T-helper 2 cell treated with Interferon-gamma antibody and Interleukin-4, amounts not matched to agents 5 μg/mL and 100 μg/mL, for 36 hours (primary cell): ENCODE measurements at places on chromosomes 2 and 18.
A peak's percentile ranks its signal among the peaks of the same experiment; 100 is the strongest.

GRCh38 chr2:181258720-181259119, 198.5 kb upstream of the ITGA4 start:
- no peak for DNase-seq

GRCh38 chr2:28274911-28275685, 117.6 kb upstream of the FOSL2 start:
- DNase-seq = no peak

DNA sequence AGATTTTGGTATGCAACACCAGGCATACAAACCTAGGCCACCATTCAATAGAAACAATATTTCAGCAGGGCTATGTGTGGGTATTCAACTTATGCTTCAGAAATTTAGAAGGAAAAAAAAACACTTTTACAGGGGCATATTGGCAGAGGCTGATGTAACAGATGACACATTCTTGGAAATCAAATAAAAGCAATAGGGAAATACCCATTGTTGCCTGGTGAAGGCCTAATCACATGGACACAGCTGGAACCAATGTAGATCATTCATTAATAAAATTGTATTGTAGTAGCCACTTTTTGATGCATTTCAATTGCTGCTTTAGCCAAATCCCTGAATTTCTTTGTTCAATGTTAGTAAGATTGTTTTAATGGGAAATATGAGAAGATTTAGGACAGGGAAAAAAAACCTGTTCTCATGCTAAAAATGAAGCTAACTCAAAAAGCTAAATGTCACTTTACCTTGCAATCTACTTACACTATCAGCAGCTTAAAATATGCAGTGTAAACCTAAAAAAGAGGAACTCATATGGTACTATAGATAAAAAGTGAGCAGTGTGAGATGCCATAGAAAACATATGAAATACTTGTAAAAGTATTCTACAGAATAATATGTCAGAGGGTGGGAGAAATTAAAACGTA, 289.4 kb downstream of the ZEB2 start:
- no peak for DNase-seq

DNA sequence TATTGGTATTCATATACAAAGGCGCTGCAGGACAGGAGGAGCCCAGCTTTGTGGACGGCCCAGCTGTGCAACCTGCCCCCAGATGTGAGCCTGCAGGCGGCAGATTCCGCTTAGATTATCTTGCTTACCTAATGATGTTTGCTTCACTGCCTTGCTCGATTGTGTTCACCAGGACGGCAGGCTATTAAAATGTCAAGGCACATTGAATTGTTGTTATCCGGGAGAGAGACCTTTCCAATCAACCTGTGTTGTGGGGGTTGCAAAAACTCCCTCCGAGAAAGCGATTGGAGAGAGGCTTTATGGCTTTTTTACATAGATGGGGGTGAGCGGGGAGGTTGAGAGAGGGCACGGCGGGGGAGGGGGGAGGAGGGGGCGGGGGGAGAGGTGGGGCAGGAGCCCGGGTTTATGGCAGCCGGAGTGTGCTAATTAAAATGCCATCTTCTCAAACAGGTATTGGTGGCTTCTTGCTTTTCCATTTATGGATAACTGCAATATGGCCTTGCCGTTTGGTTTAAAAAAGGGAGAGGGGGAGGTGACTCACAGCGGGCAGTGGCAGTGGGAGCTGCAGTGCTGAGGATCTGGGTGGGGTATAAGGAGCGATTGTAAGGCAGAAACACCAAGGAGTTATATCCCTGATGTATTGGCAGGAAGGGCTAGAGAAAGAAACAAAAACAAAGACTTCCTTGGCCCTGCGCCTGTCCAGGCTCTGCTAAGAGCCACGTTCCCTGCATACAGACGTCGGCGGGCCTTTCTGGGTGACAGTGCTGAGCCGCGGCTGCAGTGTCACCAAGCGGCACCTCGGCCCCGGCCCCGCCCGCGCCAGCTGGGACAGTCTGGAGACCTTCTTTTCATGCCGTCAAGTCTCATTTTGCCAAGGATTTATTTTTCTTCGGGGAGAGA, 97.2 kb downstream of the INSIG2 start:
- DNase-seq = peak; percentile 58

DNA sequence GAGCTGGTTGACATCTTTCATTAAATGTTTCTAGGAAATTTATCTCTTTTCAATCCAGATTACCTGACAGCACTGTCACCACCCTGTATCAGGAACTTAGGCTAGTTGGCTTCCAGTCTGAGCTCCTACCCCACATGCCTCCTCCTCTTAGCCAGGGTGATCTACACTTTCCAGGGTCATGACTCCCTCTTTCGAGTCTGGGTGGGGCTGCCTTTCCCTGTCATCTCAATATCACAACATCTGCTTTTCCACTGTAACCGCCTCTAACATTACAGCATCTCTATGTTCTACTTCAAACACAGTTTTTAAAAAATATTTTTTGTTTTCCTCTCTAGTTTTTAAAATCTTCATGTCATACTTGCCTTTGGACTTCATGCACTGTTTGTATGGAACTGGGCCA, 129.2 kb downstream of the RBMS1 start:
- DNase-seq = no peak

- DNase-seq = no peak
Observed at GRCh38 chr2:219871351-219871750, 243.9 kb downstream of the SLC4A3 start.

DNA sequence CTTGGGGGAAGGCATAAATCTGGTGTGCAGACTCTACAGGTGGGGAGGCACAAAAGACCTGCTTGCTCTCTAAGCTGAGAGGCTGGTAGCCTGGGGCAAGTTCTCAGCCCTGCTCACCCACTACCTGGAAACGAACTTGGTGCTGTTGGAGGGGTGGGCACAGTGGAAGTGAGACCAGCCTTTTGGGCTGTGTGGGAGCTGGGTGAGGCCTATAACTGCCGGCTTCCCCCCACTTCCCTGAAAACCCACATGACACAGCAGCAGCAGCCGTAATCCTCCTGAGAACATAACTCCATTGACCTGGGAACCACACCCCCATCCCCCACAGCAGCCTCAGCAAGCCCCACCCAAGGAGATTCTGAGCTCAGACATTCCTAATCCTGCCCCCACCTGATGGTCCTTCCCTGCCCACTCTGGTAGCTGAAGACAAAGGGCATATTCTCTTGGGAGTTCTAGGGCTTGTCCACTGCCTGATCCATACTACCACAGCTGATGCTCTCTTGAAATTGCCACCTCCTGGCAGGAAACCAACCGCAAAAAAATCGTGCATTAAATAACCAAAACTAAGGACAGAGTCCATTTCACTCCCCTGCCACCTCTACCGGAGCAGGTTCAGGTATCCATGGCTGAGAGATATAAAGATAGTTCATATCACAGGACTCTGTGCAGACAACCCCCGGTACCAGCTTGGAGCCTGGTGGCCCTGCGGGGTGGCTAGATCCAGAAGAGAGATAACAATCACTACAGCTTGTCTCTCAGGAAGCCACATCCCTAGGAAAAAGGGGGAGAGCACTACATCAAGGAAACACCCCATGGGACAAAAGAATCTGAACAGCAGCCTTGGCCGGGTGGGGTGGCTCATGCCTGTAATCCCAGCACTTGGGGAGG, 178.1 kb downstream of the NDUFA10 start:
- no peak for DNase-seq

DNA sequence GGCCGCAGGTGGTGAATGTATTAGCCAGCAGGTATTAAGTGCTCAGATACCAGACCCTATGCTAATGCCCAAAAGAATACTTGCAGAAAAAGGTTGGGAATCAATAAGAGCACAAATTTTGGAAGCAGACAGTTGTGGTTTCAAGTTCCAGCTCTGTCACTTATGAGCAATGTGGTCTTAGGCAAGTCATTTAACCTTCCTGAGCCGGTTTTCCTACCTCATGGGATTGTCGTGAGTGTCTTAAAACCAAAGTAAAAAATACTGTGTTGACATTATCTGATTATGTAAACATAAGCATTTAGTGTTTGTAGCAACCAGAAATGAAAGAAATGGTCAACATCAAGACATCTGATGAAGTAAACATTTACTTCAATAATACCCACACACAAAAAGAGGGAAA, 93.0 kb upstream of the CHST9 start:
- no peak for DNase-seq
